GM03348 (cell line): ENCODE measurements at places on chromosomes 13 and 19.

GRCh38 chr19:12495002-12495802, 10.6 kb upstream of the ZNF709 start:
- DNase-seq: peak; percentile 95

DNA sequence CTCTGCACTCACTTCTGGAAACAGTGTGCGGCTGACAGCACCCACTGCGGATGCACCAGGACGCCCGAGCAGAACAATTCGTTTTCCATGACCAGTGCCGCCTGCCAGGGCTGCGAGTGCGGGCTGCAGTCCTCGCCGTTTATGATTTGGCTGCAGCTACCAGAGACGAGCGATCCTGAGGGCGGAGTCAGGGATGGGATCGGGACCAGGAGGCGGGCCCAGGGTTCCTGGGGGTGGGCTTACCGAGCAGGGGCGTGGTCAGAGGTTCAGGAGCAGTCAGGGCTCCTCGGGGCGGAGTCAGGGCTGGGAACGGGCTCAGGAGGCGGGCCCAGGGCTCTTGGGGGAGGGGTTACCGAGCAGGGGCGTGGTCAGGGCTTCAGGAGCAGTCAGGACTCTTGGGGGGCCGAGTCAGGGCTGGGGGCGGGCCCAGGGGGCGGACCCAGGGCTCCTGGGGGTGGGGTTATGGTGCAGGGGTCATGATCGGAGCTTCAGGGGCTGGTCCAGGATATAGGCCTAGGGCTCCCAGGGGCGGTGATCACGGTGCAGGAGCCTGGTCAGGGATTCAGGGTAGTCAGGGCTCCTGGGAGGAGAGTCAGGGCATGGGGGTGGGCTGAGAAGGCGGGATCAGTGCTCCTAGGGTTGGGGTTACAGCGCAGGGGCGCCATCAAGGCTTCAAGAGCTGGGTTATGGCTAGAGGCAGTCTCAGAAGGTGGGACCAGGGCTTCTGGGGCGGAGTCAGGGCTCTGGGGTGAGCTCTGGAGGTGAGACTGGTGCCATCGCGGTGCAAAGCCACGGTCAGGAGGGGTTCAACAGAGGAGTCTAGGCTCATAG, 1.7 kb downstream of the KLK4 start:
- DNase-seq: peak; percentile 53

GRCh38 chr19:19098084-19098702, 34.4 kb downstream of the SLC25A42 start:
- DNase-seq: no peak

DNA sequence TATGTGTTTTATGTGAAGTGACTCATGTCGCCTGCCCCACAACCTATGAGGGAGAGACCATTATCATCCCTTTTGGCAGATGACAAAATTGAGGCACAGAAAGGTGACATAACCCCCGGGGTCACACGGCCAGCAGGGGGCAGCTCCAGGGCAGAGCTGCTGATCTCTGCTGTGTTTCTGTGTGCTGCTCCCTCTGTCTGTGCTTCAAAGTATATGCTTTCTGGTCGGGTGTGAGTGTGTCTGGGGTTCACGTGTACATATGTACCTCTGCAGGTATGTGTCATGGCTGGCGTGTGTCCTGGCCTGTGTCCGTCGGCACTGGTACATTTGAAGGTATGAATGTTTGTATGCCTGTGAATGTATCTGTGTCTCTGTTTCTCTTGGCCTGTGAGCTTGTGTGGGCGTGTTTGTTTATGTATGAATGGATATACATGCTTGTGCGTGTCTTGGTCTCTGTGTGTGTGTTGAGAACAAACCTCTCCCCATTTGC, 7.1 kb downstream of the LIPE start:
- DNase-seq: peak; percentile 59

- DNase-seq: no peak
Observed at GRCh38 chr19:47405197-47405550, 14.2 kb downstream of the MEIS3 start.

DNA sequence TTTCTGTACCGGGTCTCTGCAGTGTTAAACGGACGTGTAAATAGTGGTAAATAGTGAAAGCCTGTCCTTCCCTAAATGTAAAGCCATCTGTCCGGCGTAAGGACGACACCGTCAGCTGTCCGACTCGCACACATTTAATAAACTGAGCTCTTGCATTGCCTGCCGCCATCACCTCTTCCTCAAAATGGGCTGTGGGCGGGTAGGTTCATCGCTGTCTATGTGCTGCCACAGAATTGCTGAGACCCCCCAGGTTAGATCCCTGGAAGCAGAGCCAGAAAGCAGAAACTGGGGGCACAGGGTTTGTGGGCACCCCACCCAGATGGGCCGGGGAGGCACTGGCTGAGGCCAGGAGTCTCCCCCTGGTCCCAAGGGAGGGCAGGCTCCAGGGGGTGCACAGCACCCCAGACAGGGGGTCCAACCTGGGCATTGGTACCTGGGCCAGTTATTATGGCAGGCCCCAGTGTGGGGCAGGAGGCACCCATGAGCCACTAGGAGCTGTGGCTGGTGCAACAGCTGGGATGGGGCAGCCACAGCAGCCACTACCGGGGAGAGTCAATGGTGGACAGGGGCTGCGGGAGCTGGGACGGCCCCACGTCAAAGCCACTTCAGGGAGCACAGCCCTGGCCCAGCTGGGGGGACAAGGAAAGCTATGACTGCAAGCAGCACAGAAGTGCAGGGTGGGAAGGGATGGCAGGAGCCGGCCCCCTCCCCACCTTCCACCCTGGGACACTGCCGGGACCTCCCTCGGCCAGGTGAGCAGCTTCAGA, 5.7 kb downstream of the C19orf25 start:
- DNase-seq: no peak

DNA sequence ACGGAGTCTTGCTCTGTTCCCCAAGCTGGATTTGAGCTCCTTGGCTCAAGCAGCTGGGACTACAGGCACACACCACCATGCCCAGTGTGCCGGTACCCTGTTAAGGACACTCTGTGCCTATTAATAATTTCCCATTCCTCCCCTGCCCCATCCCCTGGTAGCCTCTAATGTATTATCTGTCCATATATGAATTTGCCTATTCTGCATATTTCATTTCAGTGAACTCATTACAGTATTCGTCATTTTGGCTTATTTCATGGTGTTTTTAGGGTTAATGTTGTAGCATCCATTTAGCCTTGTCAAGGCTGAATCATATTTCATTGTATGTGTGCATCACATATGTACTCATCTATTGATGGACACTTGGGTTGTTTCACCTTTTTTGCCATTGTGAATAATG, 33.6 kb downstream of the SKA3 start:
- no peak for DNase-seq

GRCh38 chr19:13681509-13681908, 82.8 kb upstream of the MRI1 start:
- DNase-seq: peak; percentile 29

DNA sequence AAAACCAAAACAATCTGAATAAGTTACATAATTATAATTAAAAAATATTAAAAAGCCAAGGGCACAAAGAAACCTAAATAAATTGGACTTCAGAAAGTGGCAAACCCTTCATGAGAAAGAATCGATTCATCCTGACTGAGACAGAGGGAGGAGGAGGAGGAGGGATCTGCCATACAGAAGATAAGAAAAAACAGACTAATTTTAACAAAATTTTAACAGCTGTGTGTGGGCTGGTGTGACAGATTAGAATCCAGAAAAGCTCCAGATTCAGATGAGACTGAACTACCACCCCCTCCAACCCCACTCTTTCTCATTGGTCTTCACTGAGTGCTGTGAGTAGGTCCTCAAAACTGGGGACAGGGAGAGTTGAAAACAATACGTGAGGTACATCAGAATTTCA, 111.5 kb upstream of the HTR2A start:
- DNase-seq: no peak

GRCh38 chr19:49861541-49862378, 5.6 kb downstream of the PNKP start:
- no peak for DNase-seq

DNA sequence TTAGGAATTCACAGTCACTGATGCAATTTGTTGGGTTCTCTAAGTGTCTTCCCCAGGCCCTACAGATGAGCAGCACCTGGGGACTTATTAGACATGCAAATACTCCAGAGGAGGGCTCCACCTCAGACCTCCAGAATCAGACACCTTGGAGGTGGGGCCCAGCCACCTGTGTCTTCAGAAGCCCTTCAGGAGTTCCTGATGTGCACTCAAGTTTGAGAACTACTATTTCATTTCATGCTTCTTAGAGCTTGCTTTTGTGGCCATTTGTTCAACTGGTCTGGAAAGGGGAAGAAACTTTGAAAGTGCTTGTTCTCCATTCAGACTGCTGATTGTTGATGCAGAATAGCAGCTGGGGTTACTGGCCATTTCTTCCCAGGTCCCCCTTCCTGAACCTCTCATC, 472.0 kb downstream of the COG6 start:
- no peak for DNase-seq

DNA sequence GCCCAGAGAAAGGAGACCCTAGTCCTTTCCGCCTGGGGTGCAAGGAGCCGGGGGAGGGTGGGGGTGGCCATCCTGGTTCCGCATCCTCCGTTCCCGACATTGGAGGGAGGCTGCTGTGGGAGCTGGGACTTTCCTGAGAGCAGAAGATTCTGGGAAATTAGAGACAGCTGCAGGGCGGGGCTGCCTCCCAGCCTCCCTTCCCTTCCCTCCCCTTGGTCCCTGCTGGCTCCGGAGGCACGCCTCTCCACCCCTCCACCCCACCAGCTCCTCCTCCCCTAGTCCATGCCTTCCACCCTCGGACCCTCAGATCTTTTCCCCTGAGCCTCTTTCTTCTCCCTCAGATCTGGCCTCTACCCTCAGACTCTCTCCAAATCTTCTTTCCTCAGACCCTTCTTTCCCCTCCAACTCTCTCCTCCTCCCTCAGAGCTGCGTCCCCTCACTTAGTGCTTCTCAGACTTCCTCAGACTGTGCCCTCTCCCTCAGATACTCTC, 3.1 kb upstream of the BCL3 start:
- peak; percentile 90 for DNase-seq

- DNase-seq: no peak
Observed at GRCh38 chr13:83423861-83424260, 458.4 kb downstream of the SLITRK1 start.

GRCh38 chr19:43847884-43848283, 20.8 kb downstream of the ZNF283 start:
- no peak for DNase-seq

- no peak for DNase-seq
Observed at GRCh38 chr13:94559222-94559795, 36.6 kb downstream of the TGDS start.

DNA sequence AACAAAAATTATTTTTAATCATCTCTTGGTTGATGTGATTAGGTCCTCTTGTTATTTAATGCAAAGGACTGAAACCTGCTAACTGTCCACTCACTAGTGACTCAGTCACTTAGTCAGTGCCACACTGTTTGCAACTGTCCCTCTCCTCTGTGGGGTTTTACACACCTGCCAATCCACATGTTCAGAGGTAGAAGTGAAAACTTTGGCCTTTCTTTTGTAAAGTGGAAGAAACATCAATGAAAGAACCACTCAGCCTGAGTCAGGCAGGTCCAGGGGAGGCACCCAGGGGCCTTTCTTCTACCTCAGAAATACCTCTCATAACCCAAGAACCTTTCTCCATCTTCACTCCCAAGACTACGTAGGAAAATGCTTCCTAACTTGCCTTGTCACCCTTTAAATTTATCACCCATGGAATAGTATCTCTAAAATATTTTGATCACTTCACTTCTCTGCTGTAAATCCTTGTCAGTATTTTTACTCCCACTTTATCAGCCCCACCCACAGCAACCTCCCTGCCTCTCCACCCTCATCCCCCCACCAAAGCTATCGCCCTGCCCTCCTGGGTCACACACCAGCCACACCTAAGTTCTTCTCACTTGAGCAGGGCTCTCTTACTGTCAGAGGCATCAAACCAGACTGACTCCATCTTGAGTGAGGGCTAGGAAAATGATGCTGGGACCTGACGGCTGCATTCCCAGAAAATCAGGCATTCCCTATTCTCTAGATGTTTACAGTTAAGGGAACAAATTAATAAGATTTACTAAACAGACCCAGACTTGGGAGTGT, 29.6 kb upstream of the EEF1AKMT1 start:
- no peak for DNase-seq

GRCh38 chr13:98778749-98779148, 26.3 kb upstream of the SLC15A1 start:
- no peak for DNase-seq

DNA sequence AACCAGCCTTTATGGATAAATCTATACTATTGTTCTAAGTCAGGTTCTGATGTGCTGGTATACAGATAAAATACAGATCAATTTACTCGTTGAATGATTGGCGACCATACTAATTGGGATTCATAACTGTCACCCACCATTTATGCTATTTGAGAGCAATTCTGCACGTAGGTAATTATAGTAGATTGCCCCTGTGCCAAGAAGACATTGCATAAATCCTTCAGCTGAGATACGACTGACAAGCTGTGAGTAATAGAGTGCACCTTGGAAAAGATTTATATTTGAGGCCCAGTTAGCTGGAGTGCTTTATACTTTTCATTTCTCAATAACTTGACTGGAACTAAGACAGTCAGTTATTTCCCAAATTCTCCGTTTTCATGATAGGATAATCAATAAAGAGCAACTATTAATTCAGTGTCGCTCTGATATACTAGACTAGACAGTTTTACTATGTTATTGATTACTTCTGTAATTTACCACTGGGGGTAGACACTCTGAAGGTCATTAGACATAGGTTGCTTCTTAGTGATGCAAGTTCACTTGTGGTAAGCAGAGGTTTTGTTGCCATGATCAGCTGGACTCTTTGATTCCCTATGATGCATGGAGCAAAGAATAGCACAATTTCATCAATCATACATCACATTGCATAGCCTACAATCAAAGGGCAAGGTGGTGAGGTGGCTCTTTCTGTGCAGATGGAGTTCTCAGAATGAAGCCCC, 536.3 kb downstream of the GPC6 start:
- DNase-seq: no peak

DNA sequence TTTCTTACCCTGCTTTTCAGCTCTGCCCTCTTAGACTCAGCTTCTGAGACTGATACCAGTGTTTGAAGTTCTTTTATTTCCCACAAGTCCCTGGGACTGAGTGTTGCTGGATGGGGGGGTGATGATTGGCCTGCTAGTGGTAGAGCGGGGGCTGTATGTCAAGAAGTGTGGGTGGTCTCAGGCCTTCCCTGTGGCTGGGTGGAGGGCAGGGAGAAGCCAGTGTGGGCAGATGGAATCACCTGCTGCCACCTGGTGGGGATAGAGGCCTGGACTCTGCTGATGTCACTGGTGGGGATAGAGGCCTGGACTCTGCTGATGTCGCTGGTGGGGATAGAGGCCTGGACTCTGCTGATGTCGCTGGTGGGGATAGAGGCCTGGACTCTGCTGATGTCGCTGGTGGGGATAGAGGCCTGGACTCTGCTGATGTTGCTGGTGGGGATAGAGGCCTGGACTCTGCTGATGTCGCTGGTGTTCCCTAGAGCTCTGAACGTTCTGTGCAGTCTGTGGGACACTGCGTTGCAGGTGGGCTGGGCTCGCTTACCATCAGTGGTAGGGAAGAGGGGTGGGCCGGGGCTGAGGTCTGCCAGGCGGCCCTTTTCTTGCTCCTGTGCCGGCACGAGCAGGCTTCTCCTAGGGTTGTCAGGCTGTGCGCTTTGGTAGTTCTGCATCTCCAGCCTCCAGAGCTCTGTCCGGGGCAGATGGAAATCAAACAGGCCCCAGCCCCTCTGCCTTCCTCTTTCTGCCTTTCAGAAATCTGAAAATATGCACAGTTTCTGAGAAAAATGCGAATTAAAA, 101.3 kb downstream of the ARHGEF7 start:
- peak; percentile 20 for DNase-seq
